AG08395 (cell line): ENCODE measurements at places on chromosomes 7 and 10.
A peak's percentile ranks its signal among the peaks of the same experiment; 100 is the strongest.

GRCh38 chr10:86329896-86330680, 36.5 kb downstream of the GRID1 start:
- DNase-seq = no peak

DNA sequence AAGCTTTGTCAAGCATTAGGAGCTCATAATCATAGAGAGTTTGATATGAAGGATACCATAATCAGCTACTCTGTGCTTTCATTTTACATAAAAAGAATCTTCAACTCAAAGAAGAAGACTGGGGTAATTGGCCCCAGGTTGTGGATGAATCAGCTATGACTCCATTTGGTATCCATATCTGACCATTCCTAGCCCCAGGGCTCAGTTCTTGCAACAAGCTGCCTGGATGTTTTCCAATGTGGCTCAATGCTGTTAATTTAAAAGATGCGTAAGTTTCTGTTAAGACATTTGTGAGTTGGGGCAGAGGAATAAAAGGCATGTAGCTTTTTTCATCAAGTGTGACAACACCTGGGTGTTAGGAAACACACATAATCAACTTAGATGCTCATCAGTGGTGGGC, 951.1 kb downstream of the NRG3 start:
- DNase-seq = peak; percentile 80

DNA sequence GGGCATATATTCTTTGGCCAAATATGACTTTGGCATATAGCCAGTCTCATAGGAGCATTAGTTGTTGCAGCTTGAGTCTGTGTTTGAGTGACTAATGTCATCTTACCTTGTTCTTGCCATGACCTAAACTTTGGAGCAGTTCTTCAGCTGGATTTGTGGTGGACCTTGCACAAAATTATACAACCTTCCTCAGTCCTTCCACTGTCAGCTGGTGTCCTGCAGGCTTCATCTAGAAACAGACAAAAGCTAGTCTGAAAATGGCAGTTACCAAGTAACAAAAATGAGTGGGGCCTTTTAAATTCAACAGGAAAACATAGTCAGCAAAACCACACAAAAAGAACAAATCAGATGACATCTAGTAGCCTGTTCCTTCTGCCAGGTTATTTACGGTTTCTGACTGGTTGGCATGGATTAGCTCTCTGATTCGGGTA, 59.5 kb upstream of the HECTD2 start:
- no peak for DNase-seq

DNA sequence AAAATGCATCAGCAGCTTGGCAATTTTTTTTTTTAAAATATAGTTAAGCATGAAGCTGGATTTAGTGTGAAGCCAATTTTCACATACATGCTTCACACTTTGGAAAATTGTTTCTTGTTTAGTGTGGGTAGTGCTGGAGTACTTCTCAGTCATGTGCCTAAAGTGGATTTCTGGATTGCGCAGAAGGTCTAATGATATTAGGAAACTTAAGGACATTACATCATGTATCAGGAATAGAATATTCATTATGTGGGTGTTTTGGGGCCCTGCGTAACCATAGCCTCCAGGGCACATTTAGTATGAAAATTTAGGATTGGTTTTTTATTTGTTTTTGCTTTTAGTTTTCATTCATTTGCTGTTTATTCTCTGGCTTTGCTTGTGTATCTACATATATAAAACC, 28.8 kb upstream of the BNIP3 start:
- no peak for DNase-seq

- no peak for DNase-seq
Observed at GRCh38 chr7:4208586-4208985, 473.5 kb upstream of the FOXK1 start.

GRCh38 chr10:113108194-113108835, 158.3 kb downstream of the TCF7L2 start:
- no peak for DNase-seq

DNA sequence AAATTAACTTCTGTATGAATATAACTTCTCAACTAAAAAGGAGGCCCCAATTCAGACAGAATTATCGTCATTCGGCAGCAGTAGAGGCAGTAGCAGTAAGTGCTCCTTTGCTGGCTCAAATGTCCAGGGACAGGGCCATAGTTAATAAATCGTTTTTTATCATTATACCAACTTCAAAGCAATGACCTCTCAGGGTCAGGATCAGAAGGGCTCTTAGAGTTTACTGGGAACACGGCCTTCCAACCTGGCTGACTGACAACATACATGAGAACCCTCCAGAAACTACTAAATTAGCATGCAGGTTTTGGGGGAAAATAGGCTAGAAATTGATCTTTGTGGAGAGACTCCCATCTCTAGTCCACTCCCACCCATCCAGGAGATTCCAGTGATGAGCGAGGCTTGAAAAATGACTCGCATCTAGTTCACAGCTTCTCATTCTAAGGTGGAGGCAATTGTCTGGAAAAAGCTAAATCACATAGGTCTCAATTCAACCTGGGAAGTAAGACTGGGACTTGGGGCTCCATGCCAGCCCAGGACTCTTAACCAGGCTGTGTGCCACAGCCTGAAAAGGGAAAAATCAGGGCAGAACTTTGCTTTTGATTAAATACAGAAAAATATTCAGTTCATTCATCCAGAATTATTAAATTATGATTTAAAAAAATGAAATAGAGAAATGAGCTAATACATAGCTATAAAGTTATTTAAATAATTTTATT, 84.6 kb downstream of the ABLIM1 start:
- no peak for DNase-seq

- DNase-seq = peak; percentile 76
Observed at GRCh38 chr7:67484244-67484751, 487.7 kb downstream of the TYW1 start.

DNA sequence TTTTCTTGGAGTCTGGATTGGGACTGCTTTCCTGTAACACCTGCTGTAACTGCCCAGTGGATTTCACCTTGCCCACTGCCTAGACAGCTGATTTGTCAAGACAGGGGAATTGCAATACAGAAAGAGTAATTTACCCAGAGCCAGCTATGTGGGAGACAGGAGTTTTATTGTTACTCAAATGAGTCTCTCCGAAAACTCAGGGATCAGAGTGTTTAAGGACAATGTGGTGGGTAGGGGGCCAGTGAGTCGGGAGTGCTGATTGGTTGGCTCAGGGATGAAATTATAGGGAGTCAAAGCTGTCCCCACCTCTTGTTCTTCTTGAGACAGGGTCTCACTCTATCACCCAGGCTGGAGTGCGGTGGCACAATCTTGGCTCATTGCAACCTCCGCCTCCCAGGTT, 25.2 kb upstream of the BNIP3 start:
- no peak for DNase-seq

DNA sequence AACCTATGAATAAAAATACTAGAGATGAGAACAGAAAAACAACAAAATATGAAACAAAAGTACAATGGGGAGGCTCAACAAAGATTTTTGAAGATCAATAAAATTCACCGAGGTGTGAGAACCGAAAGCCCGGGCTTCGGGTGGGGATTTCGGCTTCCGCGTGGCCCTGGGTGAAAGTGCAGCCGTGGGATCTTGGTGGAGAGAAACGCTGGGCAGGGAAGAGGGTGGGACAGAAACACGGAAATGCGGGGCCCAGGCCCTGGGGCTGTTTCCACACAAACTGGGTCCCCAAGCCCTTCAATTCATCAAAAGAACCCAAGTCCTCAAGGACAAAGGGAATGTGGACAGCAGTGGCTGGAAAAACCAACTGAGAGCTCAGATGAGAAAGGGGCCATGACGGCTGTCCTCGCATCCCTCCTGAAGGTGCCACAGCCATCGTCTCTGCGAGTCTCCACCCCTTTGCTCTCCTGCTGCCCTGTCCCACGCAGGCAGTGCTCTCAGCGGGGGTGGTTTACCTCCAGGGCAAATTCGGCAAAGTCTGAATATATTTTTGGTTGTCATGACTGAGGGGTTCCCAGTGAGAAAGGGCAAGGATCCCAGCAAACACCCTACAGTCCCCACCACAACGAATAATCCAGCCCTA, 19.7 kb downstream of the FOXL3 start:
- DNase-seq = no peak

DNA sequence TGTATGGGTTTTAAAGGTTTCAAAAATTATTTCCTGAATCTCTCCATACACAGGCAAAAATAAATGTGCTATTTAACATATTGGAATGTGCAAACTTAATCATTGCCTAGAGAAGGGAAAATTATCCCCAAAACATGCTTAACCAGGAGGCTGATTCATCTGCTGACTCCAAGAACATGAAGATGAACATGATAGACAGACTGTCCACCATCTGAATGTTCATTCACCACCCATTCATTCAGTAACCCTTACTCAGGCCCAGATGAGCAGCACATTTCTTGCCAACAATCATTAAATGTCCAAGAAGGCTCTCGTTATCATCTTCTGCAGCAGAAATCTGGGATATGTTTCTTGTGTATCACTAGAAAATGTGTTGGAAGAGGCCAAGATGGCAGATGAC, 110.6 kb downstream of the PPP1R9A start:
- DNase-seq = no peak

DNA sequence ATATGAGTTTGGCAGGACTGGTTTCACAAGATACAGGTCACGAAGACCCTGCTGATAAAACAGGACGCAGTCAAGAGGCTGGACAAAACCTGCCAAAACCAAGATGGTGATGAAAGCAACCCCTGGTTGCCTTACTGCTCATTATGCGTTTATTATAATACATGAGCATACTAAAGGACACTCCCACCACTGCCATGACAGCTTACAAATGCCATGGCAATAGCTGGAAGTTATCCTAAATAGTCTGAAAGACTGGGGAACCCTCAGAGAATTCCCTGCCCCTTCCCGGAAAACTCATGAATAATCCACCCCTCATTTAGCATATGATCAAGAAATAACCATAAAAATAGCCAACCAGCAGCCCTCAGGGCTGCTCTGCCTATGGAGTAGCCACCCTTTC, 73.1 kb downstream of the TEX36 start:
- DNase-seq = no peak

DNA sequence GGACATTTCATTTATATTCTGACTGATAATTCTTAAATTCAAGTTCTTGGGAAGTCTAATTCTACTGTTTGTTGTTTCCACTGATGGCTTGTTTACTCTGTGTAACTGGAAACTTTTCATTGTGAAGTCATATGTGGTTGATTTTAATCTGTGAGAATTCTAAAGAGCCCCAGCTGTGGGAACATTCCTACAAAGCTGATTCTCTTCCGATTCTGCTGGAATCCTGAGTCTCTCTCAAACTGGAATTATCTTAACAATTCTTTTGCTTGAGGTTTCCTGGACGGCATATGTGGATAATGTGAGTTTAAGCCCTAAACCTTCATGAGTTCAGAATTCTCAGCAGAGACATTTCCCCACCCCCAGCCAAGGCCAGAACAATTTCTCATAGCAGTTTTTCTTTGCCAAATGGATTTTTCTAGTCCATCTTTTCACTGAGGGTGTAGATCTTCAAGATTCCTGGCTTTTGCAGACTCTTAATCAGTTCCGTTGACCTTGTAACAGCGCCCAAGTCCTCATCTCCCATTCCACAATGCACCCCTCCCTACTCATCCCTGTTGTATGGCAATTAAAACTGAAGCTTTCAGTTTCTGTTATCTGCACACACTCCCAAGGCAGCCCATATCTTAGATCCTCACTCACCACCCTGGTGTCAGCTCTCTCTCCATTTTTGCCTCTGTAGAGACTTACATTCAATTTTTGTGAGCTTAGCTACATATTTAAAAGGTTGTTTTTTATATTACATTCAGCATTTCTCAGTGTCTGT, 37.6 kb downstream of the GRM8 start:
- DNase-seq = no peak

DNA sequence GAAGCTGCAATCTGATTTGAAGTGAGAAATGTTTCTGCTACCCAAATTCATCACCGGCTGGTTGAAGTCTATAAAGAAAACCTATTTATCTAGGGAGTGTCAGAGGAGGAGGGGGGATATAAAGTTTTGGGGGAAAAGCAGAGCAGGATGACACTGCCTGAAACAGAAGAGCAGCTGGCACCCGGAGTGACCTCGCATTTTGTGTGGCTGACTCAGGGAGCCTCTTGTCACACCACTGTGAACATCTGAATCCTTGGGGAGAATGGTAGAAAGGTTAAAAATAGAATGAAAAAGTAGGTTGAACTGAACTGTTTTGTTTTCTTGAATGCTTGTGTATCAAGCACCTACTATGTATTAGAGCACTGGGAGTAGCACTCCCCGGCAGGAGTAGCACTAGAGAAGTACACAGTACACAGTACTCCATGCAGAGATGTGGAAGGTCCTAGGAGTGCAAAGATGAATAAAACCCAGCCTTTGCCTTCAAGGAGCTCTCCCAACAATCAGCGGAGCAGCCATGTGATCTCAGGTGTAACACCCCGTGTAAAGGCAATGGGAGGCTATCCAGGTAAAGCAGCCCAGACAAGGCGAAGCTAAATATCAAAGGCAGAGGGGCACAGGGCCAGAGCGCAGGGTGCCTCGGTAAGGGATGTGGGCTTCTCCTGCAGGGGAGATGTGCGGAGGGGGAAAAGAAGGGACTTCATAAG, 13.5 kb downstream of the CRTAC1 start:
- DNase-seq = no peak

GRCh38 chr7:5549096-5549763, 125.6 kb upstream of the TNRC18 start:
- DNase-seq = peak; percentile 67

DNA sequence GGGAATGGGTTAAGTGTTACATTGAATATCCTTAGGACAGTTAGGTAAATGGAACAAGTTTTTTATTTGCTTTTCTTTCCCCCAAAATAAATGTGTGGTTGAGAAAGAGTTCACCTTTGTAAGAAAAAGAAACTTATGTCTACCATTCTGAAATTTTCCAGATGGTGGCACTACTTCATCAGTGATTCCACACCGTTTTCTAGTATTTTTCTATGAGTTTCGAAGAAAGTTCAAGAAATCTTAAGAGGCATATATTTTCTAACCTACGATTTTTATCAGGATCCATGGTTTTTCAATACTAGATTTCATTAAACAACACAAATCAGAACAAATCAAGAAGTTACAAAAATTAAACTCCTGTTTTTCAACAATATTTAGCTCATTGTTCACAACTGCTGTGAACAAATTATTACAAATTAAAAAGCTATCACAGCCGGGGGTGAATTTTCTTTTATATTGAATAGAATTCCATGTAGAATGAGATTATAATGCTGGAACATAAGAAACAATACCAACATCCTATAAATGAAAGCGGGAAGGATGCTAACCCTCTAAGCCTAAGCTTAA, 163.1 kb upstream of the NPVF start:
- peak; percentile 44 for DNase-seq

DNA sequence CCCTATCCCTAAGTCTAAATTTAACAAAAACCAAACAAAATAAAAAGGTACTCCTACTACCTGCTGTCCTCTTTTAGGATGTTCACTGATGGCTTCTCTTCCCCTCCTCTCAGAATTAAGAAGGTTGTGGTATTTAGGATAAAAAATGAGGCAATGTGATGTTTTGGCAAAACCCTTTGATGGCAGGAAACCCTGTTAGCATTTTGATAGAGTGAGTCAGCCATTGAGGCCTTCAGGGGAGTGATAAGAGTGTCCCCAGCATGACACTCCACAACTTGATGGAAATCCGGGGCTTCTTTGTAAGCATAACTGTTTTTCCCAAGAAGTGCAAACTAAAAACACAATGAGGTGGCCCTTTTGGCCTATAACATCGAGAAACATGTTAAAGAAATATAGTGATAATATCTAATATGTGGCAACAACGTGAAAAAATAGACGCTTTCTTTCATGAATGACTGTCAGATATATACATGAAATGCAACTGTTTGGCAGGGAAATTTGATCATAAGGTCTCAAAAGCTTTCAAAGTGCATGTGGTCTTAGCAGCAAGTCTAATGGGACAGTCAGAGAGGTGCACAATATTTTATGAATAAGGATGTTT, 55.0 kb downstream of the PRTFDC1 start:
- peak; percentile 51 for DNase-seq
